ENCODE measurements at places on chromosomes 7 and 10.
A peak's percentile ranks its signal among the peaks of the same experiment; 100 is the strongest.

- no peak for ATAC-seq
Measured at GRCh38 chr7:3497796-3498195, 196.7 kb downstream of the SDK1 start.

- ATAC-seq = no peak
Measured at GRCh38 chr10:80413271-80413996, 5.1 kb downstream of the PRXL2A start.

- peak; percentile 59 for ATAC-seq
Measured at GRCh38 chr7:128458956-128459355, 3.3 kb downstream of the HILPDA start.

GRCh38 chr7:424301-424935 lies 95.2 kb downstream of the PDGFA start:
- ATAC-seq = no peak

- ATAC-seq = peak; percentile 31
Measured at GRCh38 chr7:91326516-91327199, 62.4 kb downstream of the FZD1 start.

- no peak for ATAC-seq
Measured at GRCh38 chr10:108014145-108014901, 849.8 kb upstream of the SORCS1 start.

DNA sequence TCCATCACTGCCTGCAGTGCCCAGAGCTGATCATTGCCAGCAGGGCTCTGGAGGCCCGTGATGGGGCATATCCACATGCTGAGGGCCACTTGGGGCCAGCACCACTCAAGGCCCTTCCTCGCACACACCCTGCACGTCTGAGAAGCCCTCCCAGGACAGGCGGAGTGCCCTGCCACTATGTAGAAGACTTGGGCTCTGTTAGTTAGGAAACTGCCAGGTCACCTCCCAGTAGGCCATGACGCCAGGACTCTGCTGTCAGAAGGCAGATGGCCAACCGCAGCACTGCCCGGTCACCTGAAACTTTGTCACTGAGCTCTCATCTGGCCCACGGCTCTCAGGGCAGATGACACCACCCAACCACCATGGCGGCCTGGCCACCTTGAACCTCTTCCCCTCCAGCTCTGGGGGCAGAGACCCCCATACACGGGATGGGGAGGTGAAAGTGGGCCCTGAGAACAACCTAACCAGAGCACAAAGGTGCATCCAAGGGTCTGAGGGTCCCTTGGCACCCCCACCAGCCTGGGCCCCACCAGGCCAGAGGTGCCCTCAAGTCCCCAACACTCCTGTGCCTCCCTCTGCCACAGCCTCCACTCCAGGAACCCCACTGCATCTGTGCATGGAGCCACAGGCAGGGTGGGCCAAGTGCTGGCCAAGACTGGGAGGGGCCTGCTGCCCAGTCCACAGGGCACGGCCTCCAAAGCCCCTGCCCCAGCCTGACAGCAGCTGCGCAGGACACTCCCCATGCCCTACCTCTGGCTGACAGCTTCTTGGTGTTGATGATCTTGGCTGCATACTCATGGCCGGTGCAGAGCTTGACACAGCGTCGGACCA lies 41.8 kb downstream of the CAMK2B start:
- no peak for ATAC-seq

- no peak for ATAC-seq
Measured at GRCh38 chr7:35726654-35727053, 31.7 kb upstream of the HERPUD2 start.

DNA sequence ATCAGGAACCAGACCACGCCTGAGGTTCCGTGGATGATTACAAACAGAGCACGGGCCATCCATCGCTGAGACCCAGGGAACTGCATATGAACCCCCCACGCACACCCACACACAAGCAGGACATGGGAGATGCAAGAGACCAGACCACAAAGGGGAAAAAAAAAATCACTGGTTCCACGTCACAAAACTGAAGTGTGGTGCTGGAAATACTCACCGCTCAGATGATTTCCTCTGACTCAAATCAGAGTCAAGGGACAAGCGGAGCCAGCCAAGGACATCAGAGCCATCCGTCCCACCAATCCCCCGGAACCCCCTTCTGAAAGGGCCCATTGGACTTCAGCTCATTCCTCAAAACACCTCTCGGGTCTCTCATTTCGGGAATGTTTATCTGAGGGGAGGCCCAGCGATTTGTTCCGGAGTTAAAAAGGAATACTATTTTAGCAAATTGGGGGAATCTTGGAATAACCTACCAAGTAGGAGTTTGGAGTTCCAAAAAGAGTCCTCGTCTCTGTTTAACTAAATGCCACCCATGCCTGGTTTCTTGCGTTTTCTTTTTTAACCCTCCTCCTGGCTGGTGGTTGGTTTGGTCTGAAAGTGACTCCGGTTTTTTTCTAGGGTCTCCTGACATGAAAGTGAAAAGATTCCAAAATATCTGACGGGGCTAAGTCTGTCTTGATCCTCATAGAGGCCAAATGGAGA lies 15.0 kb downstream of the SNX8 start:
- peak; percentile 91 for ATAC-seq

- ATAC-seq = peak; percentile 76
Measured at GRCh38 chr10:113169853-113170460, 219.9 kb downstream of the TCF7L2 start.

DNA sequence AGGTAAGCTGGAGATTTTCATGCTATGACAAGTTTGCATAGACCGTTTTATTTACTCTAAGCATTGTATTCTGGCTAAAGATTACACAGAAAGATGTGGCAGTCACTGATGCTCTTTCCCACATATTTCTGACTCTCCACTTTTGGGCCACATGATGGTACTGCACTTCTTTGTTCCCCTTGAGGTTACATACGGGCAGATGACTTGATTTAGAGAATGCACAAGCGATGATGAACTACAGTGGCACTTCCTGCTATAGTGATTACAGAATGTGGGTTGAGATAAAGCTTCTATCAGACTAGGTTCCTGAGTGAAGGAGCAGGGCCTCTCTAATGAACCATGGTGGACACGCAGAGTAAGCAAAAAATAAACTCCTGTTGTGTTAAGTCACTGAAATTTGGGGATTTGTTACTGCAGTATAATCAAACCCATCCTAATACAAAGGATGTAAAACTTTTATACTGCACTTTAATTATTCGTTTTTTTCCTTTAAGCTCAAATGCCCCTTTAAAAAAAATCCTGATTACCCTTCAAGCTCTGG lies 177.9 kb downstream of the TAX1BP1 start:
- ATAC-seq = no peak

DNA sequence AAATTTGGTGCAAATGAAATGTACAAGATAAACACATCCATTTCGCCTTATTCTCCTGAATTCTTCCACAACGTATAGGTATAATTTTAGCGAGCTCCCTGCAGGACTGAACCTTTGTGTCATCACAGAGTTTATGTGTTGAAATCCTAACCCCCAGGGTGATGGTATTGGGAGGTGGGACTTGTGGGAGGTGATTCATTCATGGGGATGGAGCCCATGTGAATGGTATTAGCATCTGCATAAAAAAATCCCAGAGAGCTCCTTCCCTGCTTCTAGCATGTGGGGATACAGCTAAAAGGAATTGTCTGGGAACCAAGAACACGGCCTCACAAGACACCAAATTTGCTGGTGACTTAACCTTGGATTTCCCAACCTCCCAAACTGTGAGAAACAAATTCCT lies 741.4 kb upstream of the VSTM2A start:
- no peak for ATAC-seq

DNA sequence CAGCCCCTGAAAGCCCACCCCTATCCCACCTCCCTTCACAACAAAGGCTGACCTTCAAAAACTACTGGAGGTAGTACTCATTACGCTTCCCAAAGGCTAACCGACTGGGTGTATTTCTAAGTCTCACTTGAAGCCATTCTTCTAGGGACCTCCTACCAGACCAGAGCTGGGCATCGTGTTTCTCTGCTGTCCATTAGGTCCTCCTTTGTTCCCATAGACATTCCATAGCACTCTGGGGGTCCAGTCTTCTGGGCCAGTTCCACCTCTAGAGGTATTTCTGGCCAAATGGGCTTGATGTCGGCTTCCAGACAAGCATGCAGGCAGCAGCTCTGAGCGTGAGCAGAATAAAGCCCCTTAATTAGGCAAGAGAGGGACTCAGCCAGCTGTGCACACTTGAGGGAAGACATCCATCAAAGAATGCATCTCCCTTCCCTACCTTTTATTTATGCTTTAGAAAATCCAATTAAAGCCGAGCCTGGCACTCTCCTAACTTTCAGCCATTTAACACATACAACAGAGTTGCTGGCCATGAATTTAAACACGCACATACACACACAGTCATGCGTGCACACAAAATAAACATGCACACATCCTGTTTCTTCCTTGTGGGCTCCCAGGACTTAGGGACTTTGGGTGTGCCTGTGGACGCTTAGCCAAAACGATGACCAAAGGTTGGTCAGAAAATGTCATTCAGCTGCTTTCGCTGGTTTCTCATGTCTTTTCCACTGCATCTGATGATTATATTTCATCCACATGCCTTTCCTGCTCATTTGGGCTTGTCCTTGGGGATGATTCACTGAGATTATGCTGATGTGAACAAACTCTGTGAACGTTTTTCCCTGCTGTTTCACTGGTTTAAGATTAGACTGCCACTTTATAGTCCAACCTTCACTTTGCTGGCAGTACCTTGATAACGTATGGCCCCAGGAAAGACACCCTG lies 362.0 kb upstream of the NFE2L3 start:
- no peak for ATAC-seq
